ENCODE measurements at places on chromosomes 16 and 17. TPM values are rescaled to one million over a fixed set of nuclear protein-coding genes. Genes with fewer than 3 reads are reported as not detected.

The EPN3 gene
- total RNA-seq: not detected

The BICDL2 gene
- 1.6 TPM for total RNA-seq

The C16orf92 gene
- not detected for total RNA-seq

The PRRT2 gene
- 2.2 TPM for total RNA-seq

The CCDC200 gene
- not detected for total RNA-seq

The NPIPA8 gene
- 18.8 TPM for total RNA-seq

The LRRC37A3 gene
- 18.4 TPM for total RNA-seq

All from activated naive CD8-positive, alpha-beta T cell treated with anti-CD3 and anti-CD28 coated beads, Interleukin-2, amount 10 ng/mL, durations not matched to agents 7 days and 5 days (primary cell).